ENCODE measurements at places on chromosomes 5 and 9.
A peak's percentile ranks its signal among the peaks of the same experiment; 100 is the strongest.

- DNase-seq = no peak
Observed at GRCh38 chr9:96644137-96644536, 11.0 kb downstream of the PRXL2C start.

- no peak for DNase-seq
Observed at GRCh38 chr9:70007831-70008230, 35.8 kb upstream of the MAMDC2 start.

DNA sequence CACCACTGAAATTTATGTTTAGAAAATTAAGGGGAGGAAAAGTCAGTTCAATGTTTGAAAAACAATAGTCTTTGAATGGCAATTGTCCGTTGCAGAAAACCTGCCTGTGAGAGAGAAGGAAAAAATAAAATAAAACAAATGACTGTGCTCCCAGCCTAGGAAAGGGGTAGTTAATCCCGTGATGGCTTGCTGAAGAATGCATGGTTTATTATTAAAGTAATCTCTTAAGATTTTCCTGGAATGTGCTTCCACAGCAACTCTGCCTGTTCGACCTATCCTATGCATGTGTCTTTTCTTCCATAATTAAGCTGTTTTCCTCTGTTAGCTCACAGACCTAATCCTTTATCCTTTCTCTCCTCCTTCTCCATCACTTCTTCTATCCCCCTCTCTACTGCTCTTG, 2.4 kb upstream of the DAB2 start:
- DNase-seq = peak; percentile 78

GRCh38 chr5:6713274-6714225, at the start of gene TENT4A:
TSS of gene TENT4A (plus strand) at chr5:6713432. CDS start at chr5:6713984, 552 bp downstream.
- DNase-seq = no peak

- no peak for DNase-seq
Observed at GRCh38 chr9:96294159-96294545, 7.8 kb downstream of the HSD17B3 start.

GRCh38 chr9:27528076-27528885, 1.3 kb downstream of the MOB3B start:
- peak; percentile 34 for DNase-seq

GRCh38 chr9:89134709-89135108, 43.9 kb downstream of the SHC3 start:
- no peak for DNase-seq

GRCh38 chr5:178392386-178392785, 159.8 kb upstream of the PHYKPL start:
- no peak for DNase-seq

DNA sequence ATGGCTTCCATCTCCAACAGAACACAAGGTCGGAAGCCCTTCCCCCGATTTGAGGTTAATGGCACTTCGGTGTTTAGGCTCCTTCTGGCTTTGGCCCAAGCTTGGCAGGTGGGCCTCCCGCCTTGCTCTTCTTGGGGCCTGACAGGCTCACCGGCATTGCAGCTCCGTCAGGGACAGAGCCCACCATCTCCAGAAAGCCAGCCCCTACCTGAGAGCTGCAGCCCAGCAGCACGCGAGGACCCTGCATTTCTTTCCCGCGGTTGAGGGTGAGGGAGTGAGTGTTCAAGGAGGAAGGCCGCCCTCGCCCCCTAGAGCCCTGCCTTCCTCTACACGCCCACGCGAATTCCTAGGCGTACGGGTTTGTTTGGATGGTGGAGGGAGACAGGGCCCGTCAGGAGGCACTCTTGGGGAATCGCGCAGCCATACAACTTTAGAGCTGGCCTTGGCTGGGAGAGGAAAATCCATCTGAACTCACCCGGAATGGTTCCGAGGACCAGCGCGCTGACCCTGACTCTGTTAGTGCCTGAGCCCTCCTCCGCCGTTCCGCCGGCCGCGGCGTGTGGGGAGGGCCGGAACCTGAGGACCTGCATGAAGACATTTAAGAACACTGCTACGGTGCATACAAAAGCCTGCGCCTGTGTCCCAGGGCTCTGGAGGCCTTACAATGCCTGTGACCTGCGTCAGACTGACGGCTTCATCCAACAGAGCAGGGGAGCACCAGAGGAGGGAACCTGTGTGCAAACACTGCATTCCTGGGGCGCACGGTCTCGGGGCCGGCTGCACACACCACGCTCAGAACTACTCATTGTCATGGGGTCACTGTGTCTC, 73.8 kb downstream of the MRPL36 start:
- DNase-seq = no peak

- peak; percentile 67 for DNase-seq
Observed at GRCh38 chr5:24789611-24790351, 145.0 kb upstream of the CDH10 start.

DNA sequence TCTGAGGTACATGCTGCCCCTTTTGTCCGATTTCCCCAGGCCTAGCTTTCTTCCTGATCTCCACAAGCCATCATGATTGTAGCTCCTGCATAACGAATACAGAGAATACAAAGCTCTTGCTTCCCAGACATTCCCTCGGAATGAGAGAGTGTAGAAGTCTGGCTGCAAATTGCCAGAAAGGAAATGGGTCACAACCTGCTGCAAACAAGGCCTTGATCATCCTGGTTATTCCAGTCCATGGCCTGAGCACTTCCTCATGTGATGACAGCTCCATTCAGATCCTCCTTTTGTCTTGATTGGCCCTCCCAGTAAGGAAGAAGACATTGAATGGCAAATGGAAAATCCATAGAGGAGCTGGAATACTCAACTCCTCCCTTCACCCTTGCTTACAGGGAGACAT, 136.0 kb upstream of the ADRA1B start:
- DNase-seq = no peak

DNA sequence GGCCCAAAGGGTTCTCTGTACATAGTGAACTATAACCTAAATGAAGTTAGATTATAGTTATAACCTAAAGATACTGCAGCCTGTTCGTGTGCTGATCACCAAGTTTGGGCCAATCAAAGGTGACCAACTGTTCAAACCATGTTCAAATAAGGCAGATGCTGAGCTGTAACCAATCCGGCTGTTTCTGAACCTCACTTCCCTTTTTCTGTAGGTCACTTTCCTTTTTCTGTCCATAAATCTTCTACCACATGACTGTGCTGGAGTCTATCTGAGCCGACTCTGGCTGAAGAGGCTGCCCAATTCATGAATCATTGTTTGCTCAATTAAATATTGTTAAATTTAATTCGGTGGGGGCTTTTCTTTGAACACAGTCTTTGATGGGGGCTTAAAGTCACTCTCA, 1920.2 kb downstream of the MAT2B start:
- DNase-seq = no peak

DNA sequence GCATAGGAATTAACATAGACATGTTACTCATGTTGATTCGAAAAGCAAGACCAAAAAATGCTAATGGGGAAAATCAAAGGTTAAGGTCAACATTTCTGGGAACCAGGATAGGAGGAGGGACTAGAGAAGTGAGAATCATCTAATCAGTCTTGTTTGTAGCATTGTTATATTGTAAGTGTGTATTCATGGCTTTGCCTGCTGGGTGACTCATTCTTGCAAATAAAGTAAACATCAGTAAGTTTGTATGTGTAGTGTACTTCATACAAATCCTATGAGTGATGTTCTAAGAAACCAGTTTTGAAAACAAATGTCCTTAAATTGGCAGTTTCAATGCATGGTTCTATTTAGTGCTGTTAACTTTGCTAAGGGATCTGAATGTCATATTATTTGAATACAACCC, 79.0 kb upstream of the TMEM252 start:
- no peak for DNase-seq

Data from fibroblast of skin of right quadriceps (primary cell).